ENCODE measurements at places on chromosomes 1 and 21.

GRCh38 chr1:238177960-238178645 lies 287.4 kb upstream of the ZP4 start:
- DNase-seq = peak; percentile 93

DNA sequence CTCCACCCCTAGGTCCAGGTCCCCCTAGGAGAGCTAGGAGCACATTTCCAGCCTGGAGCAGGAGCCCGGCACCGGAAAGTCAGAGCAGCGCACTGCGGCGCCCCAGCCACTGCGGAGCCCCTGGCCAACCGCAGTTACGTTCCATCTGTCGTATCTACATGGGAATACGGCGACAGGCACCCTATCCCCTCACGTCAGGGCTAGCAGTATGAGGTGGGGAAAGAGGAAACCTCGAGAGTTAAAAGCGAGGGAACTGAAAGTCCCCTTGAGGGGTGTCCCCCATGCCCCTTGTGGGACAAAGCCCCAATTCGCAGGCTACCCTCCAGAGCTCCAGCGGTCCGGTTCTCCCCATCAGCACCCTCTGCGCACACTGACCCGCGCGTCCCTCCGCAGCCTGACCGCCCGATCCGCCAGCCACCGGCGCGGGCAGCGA lies 995 bp downstream of the COLGALT2 start:
- peak; percentile 56 for DNase-seq

GRCh38 chr1:203217668-203218067 lies 11.8 kb downstream of the CHIT1 start:
- DNase-seq = no peak

DNA sequence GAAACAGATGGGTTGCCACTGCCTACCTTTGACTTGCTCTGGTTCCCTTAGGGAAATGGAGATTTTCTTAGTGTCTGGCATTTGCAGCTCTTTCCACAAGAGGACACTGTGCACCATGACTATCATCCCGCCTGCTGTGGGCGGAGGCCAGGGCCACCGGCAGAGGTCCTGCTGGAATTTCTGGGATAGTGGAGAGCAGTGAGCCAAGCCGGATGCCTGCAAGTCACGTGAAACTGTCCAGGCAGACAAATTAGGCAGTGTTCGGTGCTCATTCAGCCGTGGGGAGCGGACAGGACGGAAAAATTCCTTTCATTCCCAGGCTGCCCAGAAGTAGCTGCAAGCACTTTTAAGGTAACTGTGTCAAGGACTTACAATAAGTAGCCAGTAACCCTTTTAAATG lies 43.4 kb downstream of the IGSF5 start:
- DNase-seq = no peak

GRCh38 chr1:185213091-185213490 lies 56.1 kb downstream of the SWT1 start:
- no peak for DNase-seq

GRCh38 chr1:19645411-19646251 lies 1.5 kb downstream of the NBL1 start:
- no peak for DNase-seq

GRCh38 chr1:198096390-198096789 lies 60.4 kb upstream of the NEK7 start:
- no peak for DNase-seq

GRCh38 chr1:19762175-19762779 lies 37.4 kb downstream of the TMCO4 start:
- peak; percentile 34 for DNase-seq

Measured in HAP-1 (cell line).